T-helper 1 cell (primary cell): ENCODE measurements at places on chromosomes 11 and 22.

DNA sequence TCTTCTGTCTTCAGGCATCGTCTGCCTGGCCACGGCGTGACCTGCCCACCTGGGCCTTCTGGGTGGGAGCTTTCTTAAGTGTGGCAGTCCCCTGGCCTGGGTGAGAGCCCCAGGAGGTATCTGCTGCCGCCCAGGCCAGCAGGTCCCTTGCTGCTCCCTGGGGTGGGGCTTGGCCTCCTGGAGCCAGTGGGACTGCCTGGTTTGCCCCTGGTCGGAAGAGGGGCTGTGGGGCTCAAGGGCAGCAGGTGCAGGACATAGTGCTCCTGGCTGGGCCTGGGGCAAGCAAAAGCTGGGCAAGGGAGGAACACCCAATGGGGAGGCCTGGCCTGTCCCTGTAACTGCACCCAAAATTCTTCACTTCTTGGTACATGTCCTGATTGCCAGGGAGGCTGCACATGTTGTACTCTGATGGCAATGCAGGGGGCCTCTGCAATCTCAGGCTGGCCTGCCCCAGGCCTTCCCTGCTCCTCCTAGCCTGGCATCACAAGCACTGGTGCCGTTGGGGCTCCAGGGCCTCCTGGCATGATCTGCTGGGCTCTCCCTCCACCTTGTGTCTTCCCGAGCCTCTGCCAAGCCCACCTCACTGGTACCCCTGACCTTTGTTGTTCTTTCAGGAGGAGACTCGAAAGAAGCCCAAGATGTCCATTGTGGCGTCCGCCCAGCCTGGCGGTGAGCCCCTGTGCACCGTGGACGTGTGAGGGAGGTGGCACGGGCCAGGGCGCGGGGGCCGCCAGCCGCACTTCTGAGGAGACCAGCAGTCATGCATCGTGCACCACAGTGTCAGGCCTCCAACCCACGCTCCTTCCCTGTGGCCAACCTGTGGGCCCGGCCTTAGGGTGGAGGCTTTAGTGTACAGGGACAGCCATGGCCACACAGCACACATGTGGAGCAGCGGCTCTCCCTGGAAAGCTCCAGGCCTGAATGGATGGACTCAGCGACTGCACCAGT, 6.2 kb upstream of the RANBP1 start:
- no peak for DNase-seq

GRCh38 chr11:13465909-13466371, 2.9 kb upstream of the BTBD10 start:
- peak; percentile 7 for DNase-seq

- DNase-seq: no peak
Measured at GRCh38 chr11:111379602-111380136, 594 bp upstream of the POU2AF1 start.

GRCh38 chr11:60161766-60162165, 21.1 kb downstream of the MS4A6A start:
- no peak for DNase-seq

- DNase-seq: no peak
Measured at GRCh38 chr11:61830237-61831105, 2.4 kb downstream of the FADS2 start.

- no peak for DNase-seq
Measured at GRCh38 chr11:73931039-73931645, 19.7 kb upstream of the DNAJB13 start.

- DNase-seq: no peak
Measured at GRCh38 chr11:1564535-1565172, 7.4 kb downstream of the DUSP8 start.

GRCh38 chr11:2207212-2207611, 35.6 kb upstream of the TH start:
- DNase-seq: no peak

- DNase-seq: no peak
Measured at GRCh38 chr22:39923696-39924095, 22.8 kb downstream of the GRAP2 start.

GRCh38 chr11:114179234-114179941, 116.8 kb upstream of the NNMT start:
- no peak for DNase-seq

- DNase-seq: no peak
Measured at GRCh38 chr11:130300567-130300966, 14.2 kb downstream of the ZBTB44 start.

GRCh38 chr22:42277988-42278776, 7.7 kb upstream of the TCF20 start:
- no peak for DNase-seq

DNA sequence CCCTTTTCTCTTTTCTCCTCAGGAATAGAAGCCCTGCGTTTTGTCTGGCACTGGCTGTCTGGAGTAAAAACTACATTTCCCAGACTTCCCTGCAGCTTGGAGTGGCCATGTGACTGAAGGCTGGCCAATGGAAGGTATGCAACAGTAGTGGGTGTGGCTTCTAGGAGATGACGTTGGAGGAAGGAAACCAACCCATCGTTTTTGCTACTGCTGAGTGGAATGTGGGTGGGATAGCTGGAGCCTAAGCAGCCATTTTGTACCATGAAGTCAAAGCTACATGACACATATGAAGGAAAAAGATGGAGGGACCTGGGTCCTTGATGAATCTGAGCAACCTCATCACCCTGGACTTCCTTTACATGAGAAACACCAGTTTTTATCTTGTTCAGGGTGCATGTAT, 19.6 kb downstream of the FGF3 start:
- no peak for DNase-seq

- DNase-seq: no peak
Measured at GRCh38 chr11:76236092-76236999, 30.0 kb upstream of the WNT11 start.

GRCh38 chr11:92789761-92790160, 179.7 kb upstream of the MTNR1B start:
- DNase-seq: no peak

GRCh38 chr22:21652010-21652546, 10.0 kb downstream of the SDF2L1 start:
- peak; percentile 61 for DNase-seq

DNA sequence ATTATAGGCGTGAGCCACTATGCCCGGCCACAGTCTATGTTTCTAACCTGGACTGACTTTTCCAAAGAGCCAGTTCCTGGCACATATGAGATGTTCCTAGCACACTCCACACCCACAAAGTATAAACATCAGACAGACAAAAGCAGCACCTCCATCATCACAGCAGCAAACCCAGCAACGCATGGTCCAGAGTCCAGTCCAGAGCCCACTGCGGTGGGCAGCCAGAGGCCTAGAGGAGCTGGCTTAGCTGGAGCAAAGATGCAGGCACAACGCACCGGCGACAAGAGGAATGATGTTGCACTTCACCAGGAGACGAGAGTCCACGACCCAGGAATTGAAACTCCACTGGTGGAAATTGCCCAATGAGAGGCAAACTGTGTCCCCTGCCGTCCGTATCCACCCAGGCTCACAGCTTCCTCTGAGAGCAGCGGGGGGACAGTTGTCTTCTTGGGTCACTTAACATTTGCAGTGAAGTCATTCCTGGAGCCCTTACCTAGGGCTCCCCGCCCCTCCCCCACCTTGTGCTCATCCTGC, 36.6 kb downstream of the RPS6KA4 start:
- no peak for DNase-seq

DNA sequence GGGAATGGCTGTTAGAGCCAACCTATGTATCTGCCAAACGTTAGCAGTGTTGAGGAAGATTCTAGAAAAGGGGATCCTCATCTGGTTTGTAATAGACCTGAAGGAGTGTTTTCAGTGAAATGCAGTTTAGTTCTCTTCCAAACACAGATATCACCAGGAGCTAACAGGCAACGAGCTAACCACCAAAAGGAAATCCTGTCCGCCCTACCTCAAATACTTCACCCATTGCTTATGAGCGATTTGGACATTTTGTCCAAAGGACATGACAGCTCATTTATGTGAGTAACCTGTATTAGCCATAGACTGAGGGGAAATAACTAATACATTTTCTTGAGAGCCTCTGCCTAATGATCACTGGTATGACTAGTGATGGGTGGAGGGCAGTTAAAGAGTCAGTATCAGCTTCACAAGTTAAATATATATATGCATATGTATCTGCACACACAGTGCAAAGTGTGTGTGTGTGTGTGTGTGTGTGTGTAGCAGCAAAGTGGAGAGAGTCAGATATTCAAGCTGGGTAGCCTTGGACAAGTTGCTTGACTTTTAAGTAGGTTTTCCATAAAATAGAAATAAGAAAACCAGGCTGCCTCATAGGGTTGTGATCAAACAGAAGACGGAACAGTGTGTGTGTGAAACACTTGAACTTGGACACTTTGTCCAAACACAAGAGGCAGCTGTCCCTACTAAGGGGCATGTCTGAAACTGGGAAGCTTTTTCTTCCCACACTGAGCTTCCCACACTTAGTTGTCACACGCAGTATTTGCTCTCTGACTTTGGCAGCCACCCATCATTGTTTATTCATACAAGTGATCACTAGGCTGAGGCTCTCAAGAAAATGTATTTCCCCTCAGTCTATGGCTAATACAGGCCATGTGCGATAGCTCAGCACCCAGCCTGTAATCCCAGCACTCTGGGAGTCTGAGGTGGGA, 940 bp upstream of the C11orf91 start:
- DNase-seq: peak; percentile 33

- DNase-seq: no peak
Measured at GRCh38 chr11:115348416-115348815, 155.8 kb downstream of the CADM1 start.

GRCh38 chr11:70087446-70088167, 9.5 kb downstream of the ANO1 start:
- no peak for DNase-seq

DNA sequence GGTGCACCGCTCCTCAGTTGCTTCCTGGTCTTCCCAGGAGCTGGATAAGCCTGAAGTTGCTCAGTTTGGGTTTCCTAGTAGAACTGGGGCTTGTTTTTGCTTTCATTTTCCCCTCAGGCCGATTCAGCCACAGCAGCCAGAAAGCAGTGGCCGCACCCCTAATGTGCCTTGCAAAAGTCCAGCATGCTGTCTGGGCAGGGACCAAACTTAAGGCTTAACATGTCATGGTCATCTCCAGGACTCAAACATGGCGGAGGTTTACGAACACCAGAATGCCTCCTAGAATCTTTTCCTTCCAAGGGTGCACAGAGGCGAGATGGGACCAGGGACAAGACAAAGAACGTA, 2.5 kb downstream of the GNG3 start:
- DNase-seq: peak; percentile 20

DNA sequence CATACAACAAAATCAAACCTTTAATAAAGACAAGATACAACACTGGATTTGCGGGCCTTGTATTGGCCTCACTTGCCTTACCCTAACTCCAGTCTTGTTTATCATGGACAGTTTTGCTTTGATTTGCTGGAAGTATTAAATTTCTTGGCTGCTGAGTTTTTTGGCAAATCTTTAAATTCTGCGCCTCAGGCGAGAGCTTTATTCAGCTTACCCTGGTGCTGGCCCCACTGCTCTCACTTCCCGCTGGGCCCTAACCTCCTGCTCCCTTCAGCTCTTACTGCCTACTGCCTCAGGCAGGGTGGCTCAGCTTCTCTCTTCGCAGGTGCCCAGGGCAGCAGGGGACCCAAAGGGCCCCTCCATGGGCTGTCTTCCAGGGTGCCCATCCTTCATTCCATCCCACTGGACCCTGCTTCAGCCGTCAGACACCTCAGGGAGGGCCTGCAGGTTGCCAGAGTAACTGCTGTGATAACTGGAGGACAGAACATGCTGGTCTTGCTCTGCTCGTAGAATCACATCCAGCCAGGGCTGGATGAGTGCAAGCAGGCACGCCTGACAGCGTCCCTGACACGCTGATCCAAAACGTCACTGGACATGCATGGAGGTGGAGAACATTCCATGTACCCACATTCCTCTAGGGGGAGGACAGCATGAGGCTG, 45.7 kb upstream of the TUB start:
- DNase-seq: no peak

DNA sequence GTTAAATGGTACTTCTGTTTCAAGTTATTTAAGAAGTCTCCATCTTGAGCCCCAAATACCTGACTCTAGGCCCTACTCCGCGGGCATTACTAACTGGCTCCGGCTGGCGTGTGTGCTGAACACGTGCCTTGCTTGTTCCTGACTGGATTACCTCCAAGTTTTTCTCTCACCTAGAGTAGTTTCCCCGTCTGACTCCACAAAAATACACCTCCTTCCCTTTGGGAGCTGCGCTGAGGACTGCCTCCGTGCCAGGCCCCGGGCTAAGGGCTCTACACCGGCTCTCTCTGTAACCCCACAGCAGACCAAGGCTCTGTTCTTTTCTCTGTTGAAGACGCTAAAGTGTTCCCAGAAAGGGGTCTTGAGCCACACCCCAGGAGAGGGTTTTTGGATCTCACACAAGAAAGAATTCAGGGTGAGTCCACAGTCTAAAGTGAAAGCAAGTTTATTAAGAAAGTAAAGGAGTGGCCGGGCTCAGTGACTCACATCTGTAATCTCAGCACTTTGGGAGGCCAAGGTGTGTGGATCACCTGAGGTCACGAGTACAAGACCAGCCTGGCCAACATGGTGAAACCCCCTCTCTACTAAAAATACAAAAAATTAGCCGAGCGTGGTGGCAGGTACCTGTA, 61.8 kb downstream of the ANO1 start:
- DNase-seq: no peak

DNA sequence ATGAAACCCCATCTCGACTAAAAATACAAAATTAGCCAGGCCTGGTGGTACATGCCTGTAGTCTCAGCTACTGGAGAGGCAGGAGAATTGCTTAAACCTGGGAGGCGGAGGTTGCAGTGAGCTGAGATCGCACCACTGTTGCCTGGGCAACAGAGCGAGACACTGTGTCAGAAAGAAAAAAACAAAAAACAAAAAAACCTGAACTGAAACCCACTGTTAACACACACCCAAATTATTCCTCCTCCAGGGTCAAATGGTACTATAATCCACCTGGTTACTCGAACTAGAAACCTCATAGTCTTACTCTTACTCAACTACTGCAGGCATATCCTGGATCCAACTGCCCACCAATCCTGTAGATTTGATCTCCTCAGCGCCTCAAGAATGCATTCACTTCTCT, 35.5 kb downstream of the USP28 start:
- DNase-seq: no peak
